ENCODE measurements at places on chromosomes 2 and 18.

- DNase-seq: no peak
Measured at GRCh38 chr2:210456571-210456970, 20.0 kb downstream of the LANCL1 start.

GRCh38 chr2:207075456-207075855, 90.3 kb downstream of the KLF7 start:
- DNase-seq: no peak

GRCh38 chr2:168084288-168084687, 163.1 kb downstream of the STK39 start:
- no peak for DNase-seq

GRCh38 chr2:188478724-188479123, 187.1 kb downstream of the GULP1 start:
- DNase-seq: no peak

- no peak for DNase-seq
Measured at GRCh38 chr2:156132941-156133340, 199.6 kb downstream of the NR4A2 start.

- peak; percentile 52 for DNase-seq
Measured at GRCh38 chr18:45197526-45197970, 417.7 kb upstream of the SLC14A2 start.
